ENCODE measurements at places on chromosomes 6 and 20.

GRCh38 chr6:13591205-13591921, 17.0 kb downstream of the SIRT5 start:
- H3K36me3 ChIP-seq: peaks cover 8% of the 10 kb centered on the region
- H3K27ac ChIP-seq: no peak overlapping the region

DNA sequence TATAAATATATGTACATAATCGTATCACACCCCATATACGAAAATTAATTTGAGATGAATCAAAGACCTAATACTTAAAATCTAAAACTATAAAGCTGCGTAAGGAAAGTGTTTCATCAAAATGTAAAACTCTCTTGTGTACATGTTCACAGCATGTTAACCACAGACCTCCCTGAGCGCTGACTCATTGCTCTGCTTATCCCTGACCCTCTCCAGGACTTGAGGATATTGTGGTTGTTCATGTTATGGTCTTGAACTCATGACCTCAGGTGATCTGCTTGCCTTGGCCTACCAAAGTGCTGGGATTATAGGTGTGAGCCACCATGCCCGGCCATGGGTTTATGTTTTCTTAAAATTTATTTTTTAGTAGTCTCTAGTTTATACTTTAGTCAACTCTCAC, 14.2 kb downstream of the FAM83B start:
- no peak for DNase-seq
- no peaks in the 10 kb centered on the region for H3K27me3 ChIP-seq
- no peak overlapping the region for H3K27ac ChIP-seq
- H3K4me3 ChIP-seq: no peak overlapping the region
- H3K4me1 ChIP-seq: no peaks in the 10 kb centered on the region

- DNase-seq: no peak
- H3K27ac ChIP-seq: no peak overlapping the region
- H3K27me3 ChIP-seq: peaks cover 16% of the 10 kb centered on the region
- peaks cover 10% of the 10 kb centered on the region for H3K4me1 ChIP-seq
These were observed 7.2 kb downstream of the PXDC1 start for GRCh38 chr6:3744211-3744900.

DNA sequence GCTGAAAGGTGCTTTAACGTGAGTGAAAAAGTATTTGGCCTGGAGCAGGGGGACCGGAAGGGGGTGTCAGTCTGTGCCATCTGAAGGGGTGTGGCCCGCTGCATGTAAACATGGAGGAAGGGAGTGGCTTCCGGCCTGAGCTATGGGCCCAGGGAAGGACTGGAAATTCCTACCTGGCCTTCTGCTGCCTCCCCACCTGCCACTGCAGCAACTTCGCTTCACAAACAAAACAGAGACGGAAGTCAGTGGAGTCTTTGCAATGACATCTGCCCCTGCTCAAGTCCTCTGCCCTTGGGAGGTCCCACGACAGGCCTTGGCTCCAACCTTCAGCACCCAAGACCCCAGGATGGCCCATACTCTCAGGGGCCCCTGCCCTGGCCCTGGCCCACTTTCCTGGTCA, 28.1 kb upstream of the FOXP4 start:
- DNase-seq: no peak
- no peak overlapping the region for H3K4me3 ChIP-seq
- H3K27me3 ChIP-seq: peaks cover 1% of the 10 kb centered on the region
- H3K36me3 ChIP-seq: no peaks in the 10 kb centered on the region

GRCh38 chr6:13635948-13636658, 21.0 kb downstream of the NOL7 start:
- peak overlapping the region; percentile 2 for H3K4me3 ChIP-seq
- H3K27ac ChIP-seq: peak overlapping the region; percentile 84
- DNase-seq: no peak
- H3K36me3 ChIP-seq: peaks cover 49% of the 10 kb centered on the region
- H3K27me3 ChIP-seq: no peaks in the 10 kb centered on the region

DNA sequence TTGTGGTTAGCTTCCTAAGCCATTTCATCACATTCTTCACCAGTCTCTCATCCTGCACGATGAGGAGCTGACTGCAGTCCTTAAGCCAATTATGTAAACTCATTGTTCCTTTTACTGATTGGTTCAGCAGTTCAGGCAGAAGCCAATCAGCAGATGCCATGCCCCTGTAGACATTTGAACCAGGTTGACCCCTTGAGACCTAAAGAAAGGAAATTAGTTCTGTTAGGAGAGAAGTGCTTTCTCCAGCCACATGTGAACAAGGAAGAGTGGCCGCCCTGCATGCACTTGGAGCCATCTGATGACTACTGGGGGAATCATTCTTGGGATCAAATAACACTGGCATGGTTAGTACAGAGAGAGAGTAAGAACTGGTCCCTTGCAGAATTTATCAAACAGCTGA, 535.2 kb upstream of the ID4 start:
- H3K27me3 ChIP-seq: no peaks in the 10 kb centered on the region
- H3K4me1 ChIP-seq: no peaks in the 10 kb centered on the region
- no peak for DNase-seq
- no peak overlapping the region for H3K27ac ChIP-seq
- H3K4me3 ChIP-seq: no peak overlapping the region

GRCh38 chr20:62248890-62249560, 10.7 kb downstream of the OSBPL2 start:
- no peak overlapping the region for H3K4me3 ChIP-seq
- H3K36me3 ChIP-seq: no peaks in the 10 kb centered on the region
- no peak for DNase-seq
- no peaks in the 10 kb centered on the region for H3K27me3 ChIP-seq
- peaks cover 29% of the 10 kb centered on the region for H3K4me1 ChIP-seq

- H3K36me3 ChIP-seq: no peaks in the 10 kb centered on the region
- no peak overlapping the region for H3K4me3 ChIP-seq
- no peaks in the 10 kb centered on the region for H3K27me3 ChIP-seq
- H3K4me1 ChIP-seq: no peaks in the 10 kb centered on the region
These were observed 489.6 kb downstream of the MMUT start for GRCh38 chr6:48973491-48973890.

- H3K27me3 ChIP-seq: no peaks in the 10 kb centered on the region
- no peak overlapping the region for H3K4me3 ChIP-seq
- no peaks in the 10 kb centered on the region for H3K36me3 ChIP-seq
These were observed 82.4 kb downstream of the IRF4 start for GRCh38 chr6:473768-474452.

GRCh38 chr6:131685266-131685780, 15.9 kb downstream of the OR2A4 start:
- H3K4me1 ChIP-seq: no peaks in the 10 kb centered on the region
- H3K36me3 ChIP-seq: no peaks in the 10 kb centered on the region
- no peak for DNase-seq
- H3K27ac ChIP-seq: no peak overlapping the region
- no peaks in the 10 kb centered on the region for H3K27me3 ChIP-seq

GRCh38 chr20:39855799-39856198, 833.2 kb downstream of the MAFB start:
- H3K27me3 ChIP-seq: peaks cover 3% of the 10 kb centered on the region
- H3K4me1 ChIP-seq: no peaks in the 10 kb centered on the region
- DNase-seq: no peak
- H3K36me3 ChIP-seq: no peaks in the 10 kb centered on the region
- no peak overlapping the region for H3K4me3 ChIP-seq
- H3K27ac ChIP-seq: no peak overlapping the region

- no peaks in the 10 kb centered on the region for H3K36me3 ChIP-seq
- H3K27me3 ChIP-seq: no peaks in the 10 kb centered on the region
- peaks cover 5% of the 10 kb centered on the region for H3K4me1 ChIP-seq
- no peak overlapping the region for H3K27ac ChIP-seq
- H3K4me3 ChIP-seq: no peak overlapping the region
These were observed 191.0 kb upstream of the SNX9 start for GRCh38 chr6:157631838-157632614.

GRCh38 chr20:23226612-23227265, 123.9 kb upstream of the NXT1 start:
- DNase-seq: no peak
- peaks cover 8% of the 10 kb centered on the region for H3K27me3 ChIP-seq
- no peaks in the 10 kb centered on the region for H3K4me1 ChIP-seq
- H3K4me3 ChIP-seq: no peak overlapping the region
- no peak overlapping the region for H3K27ac ChIP-seq
- no peaks in the 10 kb centered on the region for H3K36me3 ChIP-seq

GRCh38 chr6:145491126-145491525, 244.2 kb downstream of the EPM2A start:
- no peaks in the 10 kb centered on the region for H3K4me1 ChIP-seq
- H3K4me3 ChIP-seq: no peak overlapping the region
- no peaks in the 10 kb centered on the region for H3K36me3 ChIP-seq
- DNase-seq: no peak

- H3K4me1 ChIP-seq: peaks cover 14% of the 10 kb centered on the region
- DNase-seq: peak; percentile 87
- peak overlapping the region; percentile 78 for H3K27ac ChIP-seq
- peaks cover 5% of the 10 kb centered on the region for H3K36me3 ChIP-seq
- peak overlapping the region; percentile 81 for H3K4me3 ChIP-seq
These were observed 22.7 kb upstream of the ZNF184 start for GRCh38 chr6:27495386-27496135.

DNA sequence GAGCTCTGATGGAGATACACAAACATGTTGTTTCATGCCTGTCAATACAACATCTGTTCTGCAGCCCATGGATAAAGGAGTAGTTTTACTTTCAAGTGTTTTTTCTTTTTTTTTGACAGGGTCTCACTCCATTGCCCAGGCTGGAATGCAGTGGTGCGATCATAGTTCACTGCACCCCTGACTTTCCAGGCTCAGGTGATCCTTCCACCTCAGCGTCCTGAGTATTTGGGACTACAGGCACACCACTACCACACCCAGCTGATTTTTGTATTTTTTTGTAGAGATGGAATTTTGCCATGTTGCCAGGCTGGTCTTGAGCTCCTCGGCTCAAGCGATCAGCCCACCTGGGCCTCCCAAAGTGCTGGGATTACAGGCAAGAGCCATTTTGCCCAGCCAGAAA, 97.0 kb downstream of the SMAP1 start:
- H3K27ac ChIP-seq: no peak overlapping the region
- H3K4me1 ChIP-seq: no peaks in the 10 kb centered on the region
- H3K27me3 ChIP-seq: no peaks in the 10 kb centered on the region
- H3K4me3 ChIP-seq: no peak overlapping the region
- peaks cover 29% of the 10 kb centered on the region for H3K36me3 ChIP-seq

DNA sequence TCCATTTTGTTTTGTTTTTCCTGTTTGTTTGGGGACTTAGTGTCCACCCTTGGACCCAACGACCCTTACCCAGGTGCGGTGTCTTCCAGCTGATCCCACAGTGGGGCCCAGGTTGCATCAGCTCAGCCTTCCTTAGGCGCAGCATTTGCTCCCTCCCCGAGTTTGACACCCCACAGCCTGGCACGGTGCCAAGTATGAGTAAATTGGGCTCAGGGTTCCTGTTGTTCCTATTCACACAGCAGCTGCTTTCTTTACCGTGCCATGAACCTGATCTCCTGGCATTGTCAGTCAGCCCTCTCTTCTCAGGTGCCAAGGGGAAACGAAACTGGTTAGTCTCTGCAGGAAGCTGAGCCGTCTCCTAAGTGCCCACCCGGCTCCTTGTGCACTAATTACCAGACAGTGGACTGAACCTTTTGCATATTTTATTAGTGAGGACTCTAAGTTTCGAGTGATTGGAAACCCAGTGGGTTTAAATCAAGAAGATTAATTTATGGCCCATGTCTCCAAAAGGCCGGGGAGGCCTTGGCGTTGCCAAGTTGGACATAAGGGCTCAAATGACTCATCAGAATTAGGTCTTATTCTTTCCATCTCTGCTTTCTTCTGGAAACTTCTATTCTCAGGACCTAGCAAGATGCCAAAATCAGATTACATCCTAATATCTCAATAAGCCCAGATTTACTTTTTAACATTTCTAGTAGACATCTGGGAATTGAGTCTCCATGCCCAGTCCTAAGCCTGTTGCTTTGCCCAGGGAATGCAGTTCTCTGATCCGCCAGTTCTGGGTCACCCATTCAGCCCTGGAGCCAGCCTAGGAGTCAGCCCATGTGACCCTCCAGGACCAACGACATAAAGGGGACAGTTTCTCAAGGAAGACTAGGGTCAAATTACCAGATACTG, 68.8 kb downstream of the TSHZ2 start:
- peaks cover 38% of the 10 kb centered on the region for H3K4me1 ChIP-seq
- peaks cover 27% of the 10 kb centered on the region for H3K36me3 ChIP-seq
- no peaks in the 10 kb centered on the region for H3K27me3 ChIP-seq
- peak; percentile 18 for DNase-seq
- no peak overlapping the region for H3K4me3 ChIP-seq
- no peak overlapping the region for H3K27ac ChIP-seq

DNA sequence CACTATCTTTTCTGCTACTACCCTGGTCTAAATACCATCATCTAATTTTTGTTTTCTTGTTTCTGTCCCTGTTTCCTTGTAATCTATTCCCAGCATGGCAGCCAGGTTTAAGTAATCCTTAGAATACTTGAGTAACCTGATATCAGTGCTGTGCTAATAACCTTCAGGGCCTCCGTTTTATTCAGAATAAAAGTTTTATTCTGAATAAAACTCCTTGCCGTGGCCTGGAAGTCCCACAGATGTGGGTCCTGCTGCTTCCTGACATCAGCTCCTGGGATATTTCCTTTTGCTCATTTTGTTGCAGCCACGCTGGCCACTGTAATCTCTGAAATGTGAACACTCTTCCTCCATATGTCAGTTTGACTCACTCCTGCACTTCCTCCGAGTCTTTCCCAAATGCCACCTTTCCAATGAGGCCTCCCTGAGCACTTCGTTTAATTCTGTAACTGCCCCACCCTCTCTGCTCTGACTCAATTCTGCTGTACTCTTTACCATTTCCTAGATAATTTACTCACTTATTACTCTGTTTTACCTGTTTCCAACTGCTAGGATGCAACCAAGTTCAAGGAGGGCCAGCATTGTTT, 114.0 kb upstream of the FOXA2 start:
- no peak overlapping the region for H3K4me3 ChIP-seq
- no peaks in the 10 kb centered on the region for H3K36me3 ChIP-seq
- no peaks in the 10 kb centered on the region for H3K27me3 ChIP-seq
- no peak overlapping the region for H3K27ac ChIP-seq
- no peak for DNase-seq

DNA sequence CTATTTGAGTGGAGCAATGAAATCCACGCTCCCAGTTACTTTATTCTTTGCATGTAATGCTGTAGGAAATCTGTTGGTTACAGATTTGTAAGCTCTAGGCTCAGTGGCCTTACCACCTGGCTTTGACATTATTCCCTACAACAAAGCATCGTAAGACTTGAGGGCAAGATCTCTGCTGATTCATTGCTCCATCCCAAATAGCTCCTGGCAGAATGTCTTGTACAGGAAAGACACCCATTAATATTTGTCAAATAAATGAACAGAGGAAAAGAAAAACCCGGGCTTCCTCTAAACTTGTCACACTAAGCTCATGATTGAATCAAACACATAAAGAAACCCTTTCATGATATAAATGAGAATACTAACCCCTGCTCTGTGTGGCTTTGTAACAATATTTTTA, 357.5 kb upstream of the RNF217 start:
- no peak for DNase-seq
- H3K4me1 ChIP-seq: no peaks in the 10 kb centered on the region
- no peak overlapping the region for H3K27ac ChIP-seq
- no peak overlapping the region for H3K4me3 ChIP-seq
- no peaks in the 10 kb centered on the region for H3K27me3 ChIP-seq

GRCh38 chr6:133235221-133235620, 5.9 kb upstream of the EYA4 start:
- H3K4me3 ChIP-seq: no peak overlapping the region
- no peaks in the 10 kb centered on the region for H3K4me1 ChIP-seq
- H3K36me3 ChIP-seq: no peaks in the 10 kb centered on the region
- no peak for DNase-seq

Measured in activated naive CD4-positive, alpha-beta T cell treated with anti-CD3 and anti-CD28 coated beads for 36 hours (primary cell).